ENCODE measurements at places on chromosomes 11 and 22. TPM values are rescaled to one million over a fixed set of nuclear protein-coding genes. Genes with fewer than 3 reads are reported as not detected.

DNA sequence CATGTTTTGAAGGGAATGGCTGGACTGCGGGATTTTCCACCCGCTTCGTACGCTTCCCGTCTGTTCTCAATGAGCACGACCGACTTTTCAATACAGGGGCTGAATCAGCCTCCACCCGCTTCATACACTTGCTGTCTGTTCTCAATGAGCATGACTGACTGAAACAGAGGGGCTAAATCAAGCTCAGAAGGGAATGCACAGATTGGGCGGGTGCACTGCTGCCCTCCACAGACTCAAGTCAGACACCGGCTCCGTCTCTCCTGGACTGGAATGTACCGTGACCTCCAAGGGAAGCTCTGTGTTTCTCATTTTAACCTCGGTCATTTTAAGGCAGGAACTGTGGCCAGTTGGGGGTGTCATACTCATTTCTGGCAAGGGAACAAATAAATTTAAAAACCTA is 48.5 kb downstream of the BRD1 start:
- peaks cover 6% of the 10 kb centered on the region for H3K4me1 ChIP-seq
- peaks cover 7% of the 10 kb centered on the region for H3K36me3 ChIP-seq
- no peaks in the 10 kb centered on the region for H3K27me3 ChIP-seq
- no peak overlapping the region for H3K4me3 ChIP-seq

GRCh38 chr22:36194971-36195370 is 6.6 kb downstream of the APOL4 start:
- no peak overlapping the region for H3K27ac ChIP-seq
- H3K27me3 ChIP-seq, result no peaks in the 10 kb centered on the region
- peaks cover 33% of the 10 kb centered on the region for H3K4me1 ChIP-seq
- no peak overlapping the region for H3K4me3 ChIP-seq
- H3K36me3 ChIP-seq, result peaks cover 13% of the 10 kb centered on the region
- DNase-seq, result peak; percentile 47

DNA sequence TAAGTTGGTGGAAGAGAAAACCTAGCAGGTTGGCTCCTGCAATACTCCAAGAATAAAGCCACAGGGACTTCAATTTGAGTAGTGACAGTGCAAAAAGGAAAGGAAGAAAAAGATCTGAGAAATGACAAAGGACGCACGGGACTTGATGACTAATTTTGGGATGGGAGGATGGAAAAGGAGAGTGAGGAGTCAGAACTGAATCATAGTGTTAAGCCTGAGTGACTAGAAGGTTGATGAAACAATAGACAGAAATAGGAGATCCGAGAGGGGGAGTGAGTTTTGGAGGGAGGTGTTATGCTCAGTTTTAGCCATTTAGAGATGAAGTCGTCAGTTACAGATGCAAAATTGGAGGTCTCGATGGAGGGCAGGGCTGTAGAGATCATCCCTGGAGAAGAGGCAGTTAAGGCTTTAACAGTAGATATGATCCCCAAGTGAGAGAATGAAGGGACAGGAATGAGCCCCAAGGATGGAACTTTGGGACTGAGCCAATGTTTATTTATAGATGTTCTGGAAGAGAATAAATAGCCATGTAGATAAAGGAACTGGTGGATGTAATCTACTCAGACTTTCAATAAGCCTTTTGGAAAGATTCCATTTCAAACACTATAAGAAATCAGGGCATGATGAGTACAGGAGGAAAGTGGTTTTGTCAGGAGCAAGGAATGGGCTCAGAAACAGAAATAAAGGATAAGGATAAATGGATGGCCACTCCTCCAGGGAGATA is 108.9 kb upstream of the NCAM1 start:
- DNase-seq, result no peak
- H3K4me1 ChIP-seq, result peaks cover 3% of the 10 kb centered on the region
- no peak overlapping the region for H3K4me3 ChIP-seq
- H3K36me3 ChIP-seq, result no peaks in the 10 kb centered on the region
- no peak overlapping the region for H3K27ac ChIP-seq

- no peaks in the 10 kb centered on the region for H3K36me3 ChIP-seq
- no peak overlapping the region for H3K27ac ChIP-seq
- H3K27me3 ChIP-seq, result peaks cover 2% of the 10 kb centered on the region
- no peak for DNase-seq
- H3K4me3 ChIP-seq, result no peak overlapping the region
Measured at GRCh38 chr22:49103314-49104059, 724.2 kb downstream of the BRD1 start.

- no peaks in the 10 kb centered on the region for H3K36me3 ChIP-seq
- H3K4me3 ChIP-seq, result no peak overlapping the region
- H3K27me3 ChIP-seq, result peaks cover 6% of the 10 kb centered on the region
- no peak for DNase-seq
Measured at GRCh38 chr11:122040464-122040863, 75.6 kb downstream of the BLID start.

GRCh38 chr11:78109081-78110015 is 29.7 kb upstream of the NDUFC2 start:
- no peaks in the 10 kb centered on the region for H3K27me3 ChIP-seq
- DNase-seq, result no peak
- no peak overlapping the region for H3K4me3 ChIP-seq

DNA sequence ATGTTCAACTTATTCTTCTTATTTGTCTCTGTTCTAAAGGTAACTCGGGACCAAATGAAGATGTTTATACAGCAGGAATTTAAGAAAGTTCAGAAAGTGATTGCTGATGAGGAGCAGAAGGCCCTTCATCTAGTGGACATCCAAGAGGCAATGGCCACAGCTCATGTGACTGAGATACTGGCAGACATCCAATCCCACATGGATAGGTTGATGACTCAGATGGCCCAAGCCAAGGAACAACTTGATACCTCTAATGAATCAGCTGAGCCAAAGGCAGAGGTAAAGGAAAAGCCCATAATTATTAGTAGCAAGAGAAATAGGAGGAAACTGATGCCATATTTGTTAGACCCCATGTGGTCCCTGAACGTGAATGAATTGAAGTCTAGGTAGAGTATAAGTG is 63.3 kb downstream of the TRIM44 start:
- no peak overlapping the region for H3K27ac ChIP-seq
- H3K4me1 ChIP-seq, result peaks cover 8% of the 10 kb centered on the region
- peaks cover 44% of the 10 kb centered on the region for H3K36me3 ChIP-seq
- DNase-seq, result no peak
- H3K27me3 ChIP-seq, result no peaks in the 10 kb centered on the region

GRCh38 chr22:44151676-44152075 is 29.0 kb upstream of the PARVG start:
- H3K36me3 ChIP-seq, result peaks cover 11% of the 10 kb centered on the region
- H3K4me3 ChIP-seq, result no peak overlapping the region
- H3K27me3 ChIP-seq, result peaks cover 9% of the 10 kb centered on the region
- no peak for DNase-seq
- no peaks in the 10 kb centered on the region for H3K4me1 ChIP-seq

- no peaks in the 10 kb centered on the region for H3K4me1 ChIP-seq
- no peaks in the 10 kb centered on the region for H3K36me3 ChIP-seq
- H3K4me3 ChIP-seq, result no peak overlapping the region
- H3K27me3 ChIP-seq, result peaks cover 13% of the 10 kb centered on the region
Measured at GRCh38 chr11:30917859-30918478, 331.8 kb upstream of the MPPED2 start.

- H3K4me1 ChIP-seq, result peaks cover 74% of the 10 kb centered on the region
- peak within 1 kb of the TSS; percentile 94 for H3K27ac ChIP-seq
- no peaks in the 10 kb centered on the region for H3K27me3 ChIP-seq
- peaks cover 21% of the 10 kb centered on the region for H3K36me3 ChIP-seq
- peak within 1 kb of the TSS; percentile 90 for H3K4me3 ChIP-seq
Measured at GRCh38 chr11:121452609-121453150, at the start of gene SORL1-AS1. Gene SORL1-AS1 (minus strand): TSS chr11:121452967.

DNA sequence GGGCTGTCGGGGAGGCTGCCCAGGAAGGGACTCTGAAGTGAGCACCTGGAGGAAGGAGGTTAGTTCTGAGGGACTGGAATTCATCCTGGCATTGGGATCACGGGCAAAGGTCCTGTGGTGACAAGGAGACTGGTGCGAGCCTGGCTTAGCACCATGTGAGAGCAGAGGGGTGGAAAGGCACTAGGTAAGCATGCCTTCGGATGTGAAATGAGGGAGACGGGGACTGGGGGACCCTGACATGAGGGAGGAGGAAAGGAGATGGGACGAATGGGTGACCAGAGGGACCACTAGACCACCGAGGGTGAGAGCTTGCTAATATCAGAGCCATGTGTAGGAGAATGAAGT is 3.1 kb upstream of the VPREB1 start:
- peaks cover 7% of the 10 kb centered on the region for H3K4me1 ChIP-seq
- H3K4me3 ChIP-seq, result no peak overlapping the region
- no peak overlapping the region for H3K27ac ChIP-seq
- no peaks in the 10 kb centered on the region for H3K36me3 ChIP-seq

DNA sequence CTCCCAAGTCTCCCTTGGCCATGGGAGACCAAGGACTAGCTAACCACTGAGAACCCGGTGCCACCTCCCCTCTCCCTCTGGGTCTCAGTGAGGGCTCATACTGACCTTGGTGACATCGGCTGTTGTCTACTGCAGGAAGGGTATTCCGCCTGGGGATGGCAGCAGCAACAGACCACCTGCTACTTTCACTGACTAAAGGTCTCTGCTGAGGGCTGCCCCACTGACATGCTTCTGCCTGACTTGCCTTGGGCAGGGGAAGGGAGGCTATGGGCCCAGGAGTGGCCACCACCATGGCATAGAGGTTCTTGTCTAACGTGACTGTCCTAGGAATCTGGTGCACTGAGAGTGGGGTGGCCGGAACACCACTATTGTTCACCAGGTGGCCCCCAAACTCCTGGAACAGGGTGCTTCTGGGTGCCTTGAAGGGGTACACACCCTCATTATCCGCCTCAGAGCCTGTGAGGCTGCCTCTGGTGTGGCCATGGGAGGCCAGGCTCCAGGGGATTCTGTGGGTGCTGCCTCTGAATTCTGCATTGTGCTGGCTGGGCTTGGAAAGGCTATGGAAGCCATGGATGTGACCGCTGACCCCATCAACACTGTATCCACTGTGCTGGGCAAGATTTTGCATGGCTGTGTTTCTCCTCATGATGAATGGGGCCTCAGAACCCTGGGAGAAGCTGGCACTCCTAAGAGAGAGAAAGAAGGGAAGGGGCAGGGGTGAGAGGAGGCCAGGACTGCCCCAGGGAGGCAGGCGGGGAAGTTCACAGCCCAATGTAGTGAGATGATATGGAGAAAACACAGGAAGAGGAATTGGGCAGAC is 38.3 kb downstream of the GAB4 start:
- no peak overlapping the region for H3K4me3 ChIP-seq
- no peaks in the 10 kb centered on the region for H3K36me3 ChIP-seq
- H3K4me1 ChIP-seq, result peaks cover 11% of the 10 kb centered on the region
- no peak for DNase-seq
- no peak overlapping the region for H3K27ac ChIP-seq

- H3K36me3 ChIP-seq, result no peaks in the 10 kb centered on the region
- no peak overlapping the region for H3K4me3 ChIP-seq
- H3K27me3 ChIP-seq, result no peaks in the 10 kb centered on the region
- no peaks in the 10 kb centered on the region for H3K4me1 ChIP-seq
- DNase-seq, result no peak
- H3K27ac ChIP-seq, result no peak overlapping the region
Measured at GRCh38 chr11:16040151-16040550, 316.2 kb downstream of the SOX6 start.

- DNase-seq, result no peak
- H3K27me3 ChIP-seq, result no peaks in the 10 kb centered on the region
- no peak overlapping the region for H3K4me3 ChIP-seq
- peaks cover 6% of the 10 kb centered on the region for H3K4me1 ChIP-seq
Measured at GRCh38 chr11:45170484-45170883, 24.0 kb downstream of the PRDM11 start.

GRCh38 chr22:17753401-17753989 is 20.8 kb downstream of the BID start:
- H3K36me3 ChIP-seq, result no peaks in the 10 kb centered on the region
- DNase-seq, result no peak
- no peak overlapping the region for H3K27ac ChIP-seq
- H3K4me3 ChIP-seq, result no peak overlapping the region

DNA sequence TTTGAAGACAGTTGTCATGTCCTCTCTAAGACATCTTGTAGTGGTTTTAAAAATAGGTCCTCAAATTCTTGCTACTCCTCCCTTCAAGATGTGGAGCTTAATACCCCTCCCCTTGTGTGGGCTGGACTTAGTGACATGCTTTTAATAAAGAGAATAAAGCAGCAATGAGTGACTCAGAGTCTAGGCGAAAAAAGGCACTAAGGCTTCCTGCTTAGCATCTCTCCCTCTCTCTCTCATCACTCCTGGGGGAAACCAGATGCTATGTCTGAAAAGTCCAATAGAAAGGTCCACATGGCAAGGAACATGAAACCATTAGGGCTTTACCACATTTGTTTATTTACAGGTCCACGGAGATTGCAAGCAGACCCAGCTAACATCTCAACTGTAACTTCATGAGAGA is 11.7 kb downstream of the SERGEF start:
- peaks cover 12% of the 10 kb centered on the region for H3K36me3 ChIP-seq
- no peaks in the 10 kb centered on the region for H3K4me1 ChIP-seq
- DNase-seq, result no peak
- no peaks in the 10 kb centered on the region for H3K27me3 ChIP-seq

DNA sequence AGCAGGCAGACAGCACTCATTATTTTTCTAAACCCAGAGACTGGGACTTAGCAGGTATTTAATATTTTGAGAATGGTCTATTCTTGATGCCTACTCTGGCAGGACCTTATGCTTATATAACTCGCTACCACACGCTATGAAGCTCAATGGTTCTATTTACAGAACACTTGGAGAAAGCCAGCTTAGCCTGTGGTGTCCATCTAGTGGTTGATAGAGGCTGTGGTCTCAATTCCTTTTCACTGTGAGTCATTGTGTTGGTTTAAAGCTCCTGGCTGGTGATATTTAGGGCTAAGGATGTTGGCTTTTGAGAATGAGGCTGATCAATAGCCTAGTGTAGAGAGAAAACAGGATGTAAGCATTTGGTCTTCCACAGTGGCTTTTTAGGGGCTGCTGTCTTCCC is 206.4 kb downstream of the DBX1 start:
- no peaks in the 10 kb centered on the region for H3K36me3 ChIP-seq
- H3K4me1 ChIP-seq, result peaks cover 9% of the 10 kb centered on the region
- H3K27me3 ChIP-seq, result peaks cover 16% of the 10 kb centered on the region
- H3K4me3 ChIP-seq, result no peak overlapping the region
- DNase-seq, result no peak
- H3K27ac ChIP-seq, result no peak overlapping the region

GRCh38 chr11:5631417-5631816 is 6.6 kb downstream of the TRIM34 start:
- no peaks in the 10 kb centered on the region for H3K27me3 ChIP-seq
- H3K4me3 ChIP-seq, result no peak overlapping the region
- H3K4me1 ChIP-seq, result peaks cover 26% of the 10 kb centered on the region
- no peak overlapping the region for H3K27ac ChIP-seq
- H3K36me3 ChIP-seq, result peaks cover 41% of the 10 kb centered on the region
- no peak for DNase-seq

- no peaks in the 10 kb centered on the region for H3K27me3 ChIP-seq
- H3K27ac ChIP-seq, result no peak overlapping the region
- no peak overlapping the region for H3K4me3 ChIP-seq
- H3K36me3 ChIP-seq, result no peaks in the 10 kb centered on the region
Measured at GRCh38 chr11:79409330-79409729, 31.5 kb downstream of the TENM4 start.

The BDNF gene
- total RNA-seq, result not detected

The OR56A1 gene
- not detected for total RNA-seq

The CCDC15 gene
- total RNA-seq, result 5.9 TPM

The TMEM86A gene
- total RNA-seq, result 1.7 TPM

The UPB1 gene
- 0.34 TPM for total RNA-seq

The OR6A2 gene
- 0.08 TPM for total RNA-seq
